ENCODE measurements at places on chromosomes 12 and 14.

GRCh38 chr14:103544388-103545218 lies 15.6 kb downstream of the TRMT61A start:
- DNase-seq: no peak

GRCh38 chr12:101992091-101992490 lies 69.7 kb downstream of the WASHC3 start:
- no peak for DNase-seq

DNA sequence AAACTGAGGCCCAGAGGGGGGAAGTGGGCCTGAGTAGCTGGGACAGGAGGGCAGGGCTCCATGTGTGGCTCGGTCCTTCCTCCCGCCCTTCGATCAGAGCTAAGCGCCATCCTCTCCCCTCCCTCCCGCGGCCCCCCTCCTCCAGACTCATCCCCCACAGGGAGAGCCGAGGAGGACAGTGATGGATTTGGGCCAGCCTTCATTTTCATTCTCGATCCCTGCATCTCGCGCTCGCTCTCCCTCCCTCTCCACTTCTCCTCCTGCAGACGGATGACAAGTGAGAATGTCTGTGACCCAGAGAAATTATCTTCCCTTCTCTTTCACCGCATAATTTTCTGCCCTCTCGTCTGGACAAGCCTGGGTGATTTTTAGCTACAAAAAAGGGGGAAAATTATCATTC lies 183.3 kb downstream of the RBM19 start:
- no peak for DNase-seq

DNA sequence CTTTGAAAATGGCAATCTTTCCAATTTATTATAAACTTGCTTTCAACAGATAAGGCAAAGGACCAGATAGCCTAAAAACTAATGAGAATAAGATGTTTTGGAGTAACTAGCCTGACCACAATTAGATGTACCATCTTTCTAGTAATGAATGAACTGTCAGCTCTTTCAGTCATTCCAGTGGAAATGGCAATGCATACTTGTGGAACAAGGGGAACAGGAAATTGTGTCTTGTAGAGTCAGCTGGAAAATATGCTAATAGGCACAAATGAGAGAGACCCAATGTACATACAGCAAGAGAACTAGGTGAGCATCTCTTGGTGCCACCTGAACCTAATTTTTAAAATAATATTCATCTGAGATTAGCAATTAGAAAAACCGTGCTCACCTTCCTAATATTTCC lies 76.1 kb upstream of the GPHB5 start:
- no peak for DNase-seq

GRCh38 chr12:102959391-102959790 lies 1.9 kb downstream of the ASCL1 start:
- no peak for DNase-seq

GRCh38 chr12:122013136-122013535 lies 8.5 kb upstream of the BCL7A start:
- no peak for DNase-seq

GRCh38 chr14:23153851-23154796 lies 29.3 kb downstream of the SLC7A8 start:
- peak; percentile 68 for DNase-seq

- DNase-seq: no peak
Observed at GRCh38 chr14:98964171-98964570, 307.8 kb downstream of the BCL11B start.

Data from left lobe of liver (tissue), 2 donors.